Jurkat, Clone E6-1 (cell line): ENCODE measurements at places on chromosomes 12 and 14.

GRCh38 chr14:53744857-53745256 lies 211.8 kb downstream of the BMP4 start:
- no peak for DNase-seq

- DNase-seq = no peak
Observed at GRCh38 chr14:104363891-104364760, 215.4 kb upstream of the C14orf180 start.

- no peak for DNase-seq
Observed at GRCh38 chr12:132685400-132685799, 1.7 kb downstream of the POLE start.

DNA sequence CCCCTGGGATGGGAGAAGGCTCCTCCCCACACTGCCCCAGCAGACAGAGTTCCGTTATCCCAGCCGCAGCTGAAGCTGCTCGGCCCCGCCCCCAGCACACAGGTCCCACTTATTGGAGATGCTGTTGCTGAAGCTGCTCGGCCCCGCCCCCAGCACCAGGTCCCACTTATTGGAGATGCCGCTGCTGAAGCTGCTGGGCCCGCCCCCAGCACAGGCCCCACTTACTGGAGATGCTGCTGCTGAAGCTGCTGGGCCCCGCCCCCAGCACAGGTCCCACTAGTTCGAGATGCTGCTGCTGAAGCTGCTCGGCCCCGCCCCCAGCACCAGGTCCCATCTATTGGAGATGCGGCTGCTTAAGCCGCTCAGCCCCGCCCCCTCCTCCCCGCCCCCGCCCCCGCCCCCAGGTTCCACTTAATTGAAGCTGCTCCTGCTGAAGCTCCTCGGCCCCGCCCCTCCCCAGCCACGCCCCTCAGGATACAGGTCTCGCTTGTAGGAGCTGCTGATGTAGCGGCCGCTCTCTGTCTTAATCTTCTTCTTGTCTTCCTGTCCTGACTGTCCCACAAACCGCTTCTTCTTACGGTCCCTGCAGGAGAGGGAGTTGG lies 12.0 kb downstream of the CFAP73 start:
- peak; percentile 73 for DNase-seq

GRCh38 chr14:59132796-59133494 lies 55.5 kb upstream of the DAAM1 start:
- DNase-seq = no peak

- DNase-seq = no peak
Observed at GRCh38 chr14:66498311-66498710, 9.6 kb upstream of the GPHN start.

GRCh38 chr12:56160193-56160763 lies 2.1 kb downstream of the MYL6 start:
- peak; percentile 42 for DNase-seq

GRCh38 chr12:96250119-96250685 lies 56.0 kb downstream of the ELK3 start:
- no peak for DNase-seq

DNA sequence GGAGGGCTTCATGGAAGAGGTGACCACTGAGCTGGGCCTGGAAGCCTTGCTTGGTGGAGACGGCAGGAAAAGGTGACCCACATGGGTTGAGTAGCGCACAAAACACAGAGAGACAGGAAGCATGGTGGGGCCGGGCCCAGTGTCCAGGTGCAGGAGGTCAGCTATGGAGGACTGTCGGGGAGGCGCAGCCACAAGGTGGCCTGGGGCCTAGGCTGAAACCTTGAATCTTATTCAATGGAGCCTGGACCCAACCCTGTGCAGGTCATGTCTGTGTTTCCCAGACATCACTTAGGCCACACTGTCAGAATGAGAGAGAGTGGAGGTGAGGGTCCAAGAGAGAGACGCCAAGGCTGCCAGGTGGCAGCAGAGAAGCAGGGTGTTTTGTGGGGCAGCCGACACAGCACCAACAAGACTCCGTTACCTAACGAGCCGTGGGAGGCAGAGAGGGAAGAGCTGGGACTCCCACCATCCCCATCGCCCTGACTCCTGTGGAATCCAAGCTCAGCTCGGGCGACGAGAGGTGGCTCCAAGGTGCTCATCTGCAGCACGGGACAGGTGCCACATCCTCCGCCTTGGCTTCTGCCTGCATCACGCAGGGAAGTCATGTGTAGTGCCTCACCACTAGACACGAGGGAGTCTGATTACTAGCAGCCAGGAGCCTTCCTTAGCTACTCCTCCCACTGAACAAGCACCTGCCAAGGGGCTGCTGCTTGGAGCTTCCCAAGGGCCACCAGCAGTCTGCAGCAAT lies 38.7 kb downstream of the DEGS2 start:
- DNase-seq = no peak

- DNase-seq = no peak
Observed at GRCh38 chr12:120783197-120783596, 57.6 kb downstream of the ACADS start.

DNA sequence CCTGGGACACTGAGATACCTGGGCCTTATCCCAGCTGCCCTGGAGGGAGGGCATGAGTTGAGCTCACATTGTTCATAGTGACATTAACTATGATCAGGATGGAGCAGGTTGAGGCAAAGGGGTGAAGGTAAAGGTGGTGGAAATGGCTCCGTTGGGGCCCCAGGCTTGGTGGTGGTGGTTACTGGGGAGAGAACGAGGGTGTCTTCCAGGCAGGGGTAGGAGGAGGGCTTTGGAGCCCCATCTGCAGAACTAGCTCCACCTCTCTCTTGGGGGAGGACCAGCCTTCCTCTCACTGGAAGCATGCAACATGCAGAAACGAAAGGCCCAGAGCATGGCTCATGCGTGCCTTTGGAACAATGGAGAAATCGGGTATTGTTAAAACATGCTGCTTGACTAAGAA lies 217.0 kb downstream of the SLC41A2 start:
- DNase-seq = no peak

GRCh38 chr14:57833323-57833722 lies 32.6 kb downstream of the SLC35F4 start:
- DNase-seq = no peak

DNA sequence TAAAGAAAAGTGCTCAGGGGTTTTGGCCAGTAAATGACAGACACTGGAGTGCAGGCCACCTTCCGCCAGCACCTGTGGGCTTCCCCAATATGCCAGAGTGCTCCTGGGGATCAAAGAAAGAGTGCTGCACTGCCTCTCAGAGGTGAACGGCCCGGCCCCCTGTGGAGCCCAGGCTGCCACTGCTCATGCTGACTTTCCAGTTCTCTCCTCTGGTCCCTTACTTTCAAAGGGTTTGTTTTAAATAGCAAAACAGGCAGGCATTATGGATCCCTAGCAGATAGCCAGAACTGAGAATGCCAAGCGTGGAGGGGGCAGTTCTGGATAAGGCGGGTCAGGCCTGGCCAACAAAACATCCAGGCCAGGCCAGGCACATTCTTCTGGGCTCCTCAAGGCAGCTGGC lies 59.6 kb downstream of the MDM2 start:
- no peak for DNase-seq

- no peak for DNase-seq
Observed at GRCh38 chr14:79557309-79557708, 654.0 kb downstream of the DIO2 start.

DNA sequence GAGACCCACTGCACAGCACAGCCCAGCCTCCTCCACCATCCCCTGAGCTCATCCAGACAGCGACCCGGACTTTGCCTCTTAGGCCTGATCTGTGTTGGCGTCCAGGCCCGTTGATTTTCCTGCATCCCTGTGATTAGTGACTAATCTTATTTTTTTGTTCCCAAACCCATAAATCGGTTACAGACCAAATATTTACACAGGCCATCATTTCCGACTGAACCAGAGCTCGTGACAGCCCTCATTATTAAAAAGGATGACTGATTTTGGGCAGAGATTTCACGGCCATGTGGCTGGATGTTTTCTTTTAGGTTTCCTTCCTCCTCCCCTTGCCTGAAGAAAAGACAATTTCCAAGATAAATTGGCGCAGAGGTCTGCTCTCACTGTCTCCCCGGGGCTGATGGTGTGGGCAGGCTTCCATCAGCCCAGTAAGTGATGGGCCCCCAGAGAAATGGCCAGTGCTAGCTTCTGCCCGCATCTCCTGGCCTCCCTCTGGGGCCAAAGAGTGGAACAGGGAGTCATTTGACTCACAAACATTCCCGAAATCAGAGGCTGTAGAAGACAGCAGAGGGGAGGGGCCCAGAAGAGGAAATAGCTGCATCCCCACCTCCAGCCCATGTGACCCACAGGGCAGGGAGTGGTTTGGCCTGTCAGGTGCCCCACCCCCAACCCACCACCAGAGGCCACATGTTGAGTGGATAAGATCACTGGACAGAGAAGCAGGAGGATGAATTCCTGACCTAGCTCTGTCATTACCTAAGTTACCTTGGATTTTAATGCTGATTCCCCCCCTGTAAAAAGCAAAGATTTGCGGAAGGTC lies 283.5 kb downstream of the KSR2 start:
- DNase-seq = no peak

DNA sequence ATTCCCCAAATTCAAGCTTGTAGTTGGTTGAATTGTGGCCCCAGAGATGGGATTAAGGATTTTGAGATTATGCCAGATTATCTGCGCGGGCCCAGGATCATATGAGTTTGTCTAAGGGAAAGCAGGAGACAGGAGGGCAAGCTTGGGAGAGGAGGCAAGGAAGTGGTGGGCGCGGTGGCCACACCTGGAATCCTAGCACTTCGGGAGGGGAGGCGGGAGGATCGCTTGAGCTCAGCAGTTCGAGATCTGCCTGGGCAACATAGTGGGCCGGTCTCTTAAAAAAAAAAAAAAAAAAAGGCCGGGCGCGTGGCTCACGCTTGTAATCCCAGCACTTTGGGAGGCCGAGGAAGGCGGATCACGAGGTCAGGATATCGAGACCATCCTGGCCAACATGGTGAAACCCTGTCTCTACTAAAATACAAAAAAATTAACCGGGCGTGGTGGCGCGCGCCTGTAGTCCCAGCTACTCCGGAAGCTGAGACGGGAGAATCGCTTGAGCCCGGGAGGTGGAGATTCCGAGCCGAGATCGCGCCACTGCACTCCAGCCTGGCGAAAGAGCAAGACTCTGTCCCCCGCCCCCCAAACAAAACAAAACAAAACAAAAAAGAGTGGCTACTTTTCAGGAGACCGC lies 881 bp upstream of the PUS1 start:
- no peak for DNase-seq

DNA sequence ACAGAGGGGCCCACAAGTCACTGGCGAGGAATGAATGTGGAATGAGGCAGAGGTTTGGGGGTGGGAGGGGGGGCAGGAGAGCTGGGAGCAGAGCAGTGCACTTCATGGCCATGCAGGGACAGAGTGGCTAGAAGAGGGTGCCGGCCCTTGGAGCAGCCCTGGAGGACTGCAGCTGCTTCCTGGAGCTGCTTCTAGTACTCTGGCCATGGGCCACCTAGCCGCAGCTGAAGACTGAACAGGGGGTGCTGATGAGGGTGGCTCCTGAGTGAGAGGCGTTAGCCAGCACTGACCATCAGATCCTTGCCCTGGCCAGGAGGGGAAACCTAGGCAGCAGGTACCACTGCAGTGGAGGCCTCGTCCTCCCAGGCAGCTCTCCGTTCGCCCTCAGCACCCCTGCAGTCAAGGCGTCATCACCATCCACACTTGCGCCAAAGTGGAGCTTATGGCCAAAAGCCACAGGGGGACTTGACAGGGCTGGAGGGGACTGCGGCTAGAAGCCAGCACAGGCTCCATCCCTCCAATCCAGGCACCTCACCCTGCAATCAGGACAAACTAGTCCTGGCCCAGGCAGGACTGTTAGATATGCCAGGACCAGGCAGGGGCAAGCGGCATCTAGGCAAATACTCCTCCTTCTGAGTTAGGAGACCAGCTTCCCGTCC lies 16.4 kb downstream of the OTUB2 start:
- no peak for DNase-seq

DNA sequence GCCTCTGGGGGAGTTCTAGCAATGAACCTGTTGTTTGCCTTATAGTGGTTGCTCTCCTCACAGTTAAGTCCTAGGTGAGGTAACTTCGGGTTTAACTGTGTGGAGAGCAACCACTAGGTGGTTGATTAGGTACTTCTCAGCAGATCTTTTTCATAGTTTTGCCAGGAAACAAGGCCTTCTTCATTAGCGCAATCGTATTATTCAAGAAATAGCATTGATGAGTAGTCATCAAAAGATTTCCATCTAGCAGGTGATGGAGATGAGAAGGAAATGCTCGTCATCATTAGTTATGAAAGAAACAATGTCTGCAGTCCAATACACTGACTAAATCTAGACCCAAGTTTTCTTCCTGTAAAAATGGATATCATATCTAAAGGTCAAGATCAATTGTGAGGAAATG lies 923.3 kb downstream of the AACS start:
- no peak for DNase-seq

DNA sequence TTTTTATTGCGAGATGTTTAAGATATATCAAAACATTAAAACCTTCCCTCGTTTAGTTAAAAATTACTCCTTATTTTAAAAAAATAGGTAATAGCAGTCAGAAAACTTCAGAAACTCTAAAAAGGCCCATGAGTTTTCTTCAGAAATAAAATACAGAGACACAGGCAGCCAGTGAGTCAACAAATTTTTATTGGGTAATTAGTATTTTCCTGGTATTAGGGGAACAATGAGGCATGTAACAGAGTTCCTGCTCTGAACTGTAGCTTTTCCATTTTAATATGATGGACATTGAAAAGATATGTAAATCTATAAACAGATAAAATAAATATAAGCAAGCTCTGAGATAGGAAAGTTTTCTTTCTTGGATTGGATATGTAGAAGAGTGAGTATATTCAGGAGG lies 399 bp upstream of the ZNF705A start:
- no peak for DNase-seq

DNA sequence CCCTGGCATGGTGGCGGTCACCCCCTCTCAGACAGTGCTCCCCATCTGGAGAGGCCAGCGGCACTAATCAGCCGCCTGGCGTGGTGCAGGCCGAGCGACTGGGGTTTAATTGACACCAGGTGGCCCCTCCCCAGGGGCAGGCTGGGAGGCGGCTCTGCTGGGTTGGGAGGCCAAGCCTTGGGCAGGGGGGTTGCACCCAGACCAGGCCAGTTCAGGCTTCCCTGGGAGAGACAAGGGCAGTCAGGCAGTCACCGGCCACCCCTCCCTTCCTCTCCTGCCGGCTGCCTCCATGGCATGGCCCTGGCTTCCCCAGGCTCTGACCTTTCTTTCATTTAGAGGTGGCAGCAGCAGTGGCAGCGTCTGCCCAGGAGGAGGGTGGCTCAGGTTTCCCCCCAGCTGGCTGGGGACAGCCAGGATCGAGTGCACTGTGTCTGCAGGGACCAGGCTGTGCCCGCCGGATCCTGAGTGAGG lies 78.1 kb upstream of the NOS1 start:
- DNase-seq = no peak

DNA sequence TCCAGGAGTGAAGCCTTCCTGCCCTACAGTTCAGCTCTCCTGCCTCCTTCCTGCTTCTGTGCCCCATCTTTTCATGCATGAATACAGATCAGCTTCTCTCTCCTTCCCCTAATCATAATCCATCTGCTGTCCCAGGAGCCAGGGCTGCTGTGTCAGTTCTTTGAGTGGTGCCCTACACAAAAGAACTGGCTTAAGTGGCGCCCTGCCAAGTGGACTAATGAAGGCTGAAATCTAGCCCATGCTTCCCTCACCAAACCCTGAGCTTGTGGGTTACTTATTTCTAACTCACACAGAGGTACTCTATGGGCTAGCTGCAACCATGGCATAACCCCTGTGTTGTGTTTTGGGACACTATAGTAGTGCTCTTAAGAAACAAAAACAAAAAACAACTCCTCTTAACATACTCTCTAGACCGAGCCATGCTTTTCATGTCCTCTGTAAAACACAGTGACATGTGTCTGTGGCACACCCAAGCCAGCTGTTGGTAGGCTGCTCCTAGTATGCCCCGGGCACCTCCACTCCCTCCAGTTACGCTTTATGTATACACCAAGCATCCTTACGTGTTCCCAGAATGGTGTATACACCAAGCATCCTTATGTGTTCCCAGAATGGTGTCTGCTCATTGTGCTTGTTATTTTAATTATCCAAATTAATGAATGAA lies 19.3 kb upstream of the ETV6 start:
- DNase-seq = no peak
